ENCODE measurements at places on chromosomes 2 and 18. TPM values are rescaled to one million over a fixed set of nuclear protein-coding genes. Genes with fewer than 3 reads are reported as not detected.

The MATN3 gene
- not detected for polyA plus RNA-seq

The MBP gene
- 8.1 TPM for polyA plus RNA-seq

The CFAP65 gene
- not detected for polyA plus RNA-seq

The CLK1 gene
- 117 TPM for polyA plus RNA-seq

The DAW1 gene
- 0.25 TPM for polyA plus RNA-seq

Measured in stomach (tissue), 19 donors.